ENCODE measurements at places on chromosomes 4 and X. TPM values are rescaled to one million over a fixed set of nuclear protein-coding genes. Genes with fewer than 3 reads are reported as not detected.

Gene KCTD8
- not detected for total RNA-seq

Gene TMPRSS11B
- total RNA-seq, result not detected

Gene DUSP21
- total RNA-seq, result not detected

Gene SPOCK3
- total RNA-seq, result 0.43 TPM

Gene ZNF630
- total RNA-seq, result 2.1 TPM

Gene FGFRL1
- total RNA-seq, result 12.2 TPM

Gene TACC3
- total RNA-seq, result 2.4 TPM

Gene RADX
- total RNA-seq, result 1.00 TPM

Gene CXorf58
- not detected for total RNA-seq

Gene SSX3
- total RNA-seq, result not detected

Gene RASSF6
- total RNA-seq, result under 0.01 TPM

Gene NHSL2
- total RNA-seq, result 0.28 TPM

Gene SOWAHD
- 0.43 TPM for total RNA-seq

Gene FGF5
- total RNA-seq, result 2.3 TPM

Gene S100G
- not detected for total RNA-seq

Gene ADH1A
- total RNA-seq, result not detected

Gene AKAP14
- total RNA-seq, result not detected

Gene RBMXL3
- total RNA-seq, result not detected

Gene NSG1
- total RNA-seq, result 19.9 TPM

Gene EFHC2
- total RNA-seq, result 0.28 TPM

Gene CXCL6
- total RNA-seq, result 66.7 TPM

Gene OPHN1
- total RNA-seq, result 5.6 TPM

Gene P2RY4
- total RNA-seq, result 0.18 TPM
